Activated T-cell treated with anti-CD3 and anti-CD28 coated beads, Interleukin-2, amount 50 U/mL, for 48 hours (primary cell): ENCODE measurements at places on chromosomes 2 and 18.

DNA sequence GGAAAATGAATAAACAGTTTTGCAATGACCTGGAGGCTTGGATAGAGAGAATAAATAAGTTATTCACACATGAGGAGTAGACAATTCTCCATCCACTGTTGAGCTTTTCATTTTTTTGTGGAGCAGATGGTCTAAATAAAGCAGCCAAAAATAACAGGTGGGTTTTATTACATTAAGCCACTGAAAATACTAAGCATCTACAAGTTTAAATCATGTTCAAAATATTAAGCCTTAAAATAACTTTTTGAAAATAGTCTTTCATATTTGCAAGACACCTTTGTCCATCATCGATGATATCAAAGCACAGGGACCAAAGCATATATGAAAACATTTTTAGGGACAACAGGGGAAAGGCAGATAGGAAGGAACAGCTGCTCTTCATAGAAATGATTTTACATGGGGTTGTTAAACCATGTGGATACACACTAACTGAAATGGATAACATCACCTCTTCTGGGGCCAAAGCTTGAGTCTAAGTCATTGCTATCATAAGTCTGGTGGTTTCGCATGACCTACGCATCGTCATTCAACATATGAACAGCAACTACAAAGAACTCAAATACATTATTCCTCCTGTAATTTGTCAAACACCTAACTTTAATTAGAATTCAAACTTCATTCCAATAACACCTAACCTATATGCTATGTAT lies 197.6 kb upstream of the CHST9 start:
- no peak for DNase-seq

GRCh38 chr2:234292205-234292961 lies 204.5 kb downstream of the ARL4C start:
- peak; percentile 63 for DNase-seq

DNA sequence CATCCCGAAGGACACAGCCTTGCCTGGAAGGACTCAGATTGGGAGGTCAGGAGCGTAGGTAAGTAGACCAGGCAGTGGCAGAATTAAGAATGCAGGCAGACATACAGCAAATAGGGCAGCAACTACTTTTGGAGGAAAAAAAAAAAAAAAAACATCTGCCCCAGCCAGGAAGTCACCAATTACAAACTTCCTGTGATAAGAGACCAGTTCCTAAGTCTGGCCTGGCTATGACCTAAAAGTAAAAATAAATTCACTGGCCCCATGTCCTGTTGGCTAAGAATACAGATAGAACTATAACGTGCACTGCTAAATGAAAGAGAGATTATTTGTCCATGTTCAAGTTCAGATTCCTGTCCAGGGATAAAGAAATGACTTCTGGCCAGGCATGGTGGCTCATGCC lies 45.2 kb upstream of the NOSTRIN start:
- DNase-seq, result no peak

DNA sequence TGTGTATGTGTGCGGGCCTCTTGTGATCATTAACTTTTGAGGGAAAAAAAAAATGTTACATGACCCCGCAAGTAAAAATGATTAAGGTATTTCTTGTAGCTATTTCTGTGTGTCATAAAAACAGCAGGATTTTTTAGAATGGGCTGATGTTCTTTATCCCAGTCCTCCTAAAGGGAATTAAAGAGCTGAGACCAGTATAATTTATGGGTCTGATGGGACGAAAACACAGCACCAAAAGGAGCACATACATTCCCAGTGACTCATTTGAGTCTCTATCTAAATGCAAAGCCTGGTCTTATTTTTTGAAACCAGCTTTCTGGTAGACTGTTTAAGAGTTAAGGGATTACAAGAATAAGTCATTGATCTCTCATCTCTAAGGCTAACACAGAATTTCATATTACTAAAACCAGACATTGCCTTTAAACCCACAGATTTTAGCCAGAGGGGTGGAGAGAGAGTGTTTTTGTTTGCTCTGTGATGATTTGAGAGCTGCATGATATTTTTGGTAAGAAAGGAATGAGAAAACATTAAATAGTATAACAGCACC lies 342.3 kb upstream of the EPHA4 start:
- DNase-seq, result no peak

DNA sequence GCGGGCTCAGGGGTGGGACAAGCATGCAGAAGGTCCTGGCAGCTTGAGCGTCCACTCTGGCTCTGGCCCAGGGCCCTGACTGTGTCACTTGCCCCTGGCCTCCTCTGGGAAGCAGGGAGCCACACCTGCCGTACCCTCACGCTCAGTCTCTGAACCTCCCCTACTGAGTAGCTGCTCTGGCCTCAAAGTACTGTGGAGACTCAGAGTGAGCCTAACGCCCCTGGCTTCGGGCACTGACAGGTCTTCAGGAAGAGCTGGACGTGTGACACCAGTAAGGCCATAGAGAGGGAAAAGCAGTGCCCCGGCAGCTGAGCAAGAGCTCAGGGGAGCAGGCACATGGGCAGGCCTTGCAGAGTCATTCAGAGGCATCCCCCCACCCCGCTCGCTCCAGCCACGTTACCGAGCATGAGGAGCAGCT lies 73.3 kb downstream of the SFXN5 start:
- DNase-seq, result peak; percentile 7

DNA sequence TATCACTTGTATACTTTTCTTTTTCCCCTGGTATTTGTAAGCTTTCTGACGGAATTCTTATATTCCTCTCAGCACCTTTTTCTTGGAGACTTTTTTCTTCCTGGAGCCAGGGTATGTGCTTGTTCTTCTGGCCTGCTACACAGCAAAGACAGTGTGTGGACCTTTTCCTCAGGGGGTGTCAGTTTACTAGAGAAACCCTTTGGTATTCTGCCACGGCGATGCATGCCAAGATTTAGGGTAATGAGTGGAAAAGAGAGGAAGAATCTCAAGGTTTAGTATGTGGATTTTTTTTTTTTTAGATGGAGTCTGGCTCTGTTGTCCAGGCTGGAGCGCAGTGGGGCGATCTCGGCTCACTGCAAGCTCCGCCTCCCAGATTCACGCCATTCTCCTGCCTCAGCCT lies 152.2 kb downstream of the PHLPP1 start:
- no peak for DNase-seq

DNA sequence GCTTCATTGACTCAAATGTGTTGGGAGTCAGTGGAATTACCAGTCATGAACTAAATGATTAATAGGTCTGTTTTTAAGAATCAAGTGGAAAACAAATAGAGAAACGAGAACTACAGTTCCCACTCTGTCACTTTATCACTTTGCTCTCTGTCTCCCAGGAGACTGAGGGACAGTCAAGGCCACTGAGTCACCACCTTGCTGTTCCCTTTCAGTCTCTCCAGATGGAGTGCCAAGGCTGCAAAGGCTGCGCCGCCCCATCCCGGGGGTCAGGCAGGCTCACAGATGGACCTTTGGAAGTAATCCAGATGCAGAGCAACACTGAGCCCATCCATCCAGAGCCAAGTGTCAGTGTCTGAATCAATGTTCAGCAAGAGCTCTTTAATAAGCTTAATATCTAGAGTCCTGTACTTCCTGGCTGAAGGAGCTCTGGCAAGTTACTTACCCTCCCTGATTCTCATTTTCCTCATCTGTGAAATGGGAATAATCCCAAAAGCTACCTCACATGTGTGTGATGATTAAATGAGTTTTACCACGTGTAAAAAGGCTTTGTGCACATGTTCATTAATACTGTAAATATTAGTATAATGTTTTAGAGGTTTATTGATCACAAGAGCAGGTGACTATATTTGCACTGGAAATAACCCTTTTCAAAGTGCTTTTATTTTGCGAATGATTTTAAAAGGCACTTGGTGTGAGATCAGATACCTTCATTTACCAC lies 43.0 kb upstream of the EFEMP1 start:
- DNase-seq, result no peak

DNA sequence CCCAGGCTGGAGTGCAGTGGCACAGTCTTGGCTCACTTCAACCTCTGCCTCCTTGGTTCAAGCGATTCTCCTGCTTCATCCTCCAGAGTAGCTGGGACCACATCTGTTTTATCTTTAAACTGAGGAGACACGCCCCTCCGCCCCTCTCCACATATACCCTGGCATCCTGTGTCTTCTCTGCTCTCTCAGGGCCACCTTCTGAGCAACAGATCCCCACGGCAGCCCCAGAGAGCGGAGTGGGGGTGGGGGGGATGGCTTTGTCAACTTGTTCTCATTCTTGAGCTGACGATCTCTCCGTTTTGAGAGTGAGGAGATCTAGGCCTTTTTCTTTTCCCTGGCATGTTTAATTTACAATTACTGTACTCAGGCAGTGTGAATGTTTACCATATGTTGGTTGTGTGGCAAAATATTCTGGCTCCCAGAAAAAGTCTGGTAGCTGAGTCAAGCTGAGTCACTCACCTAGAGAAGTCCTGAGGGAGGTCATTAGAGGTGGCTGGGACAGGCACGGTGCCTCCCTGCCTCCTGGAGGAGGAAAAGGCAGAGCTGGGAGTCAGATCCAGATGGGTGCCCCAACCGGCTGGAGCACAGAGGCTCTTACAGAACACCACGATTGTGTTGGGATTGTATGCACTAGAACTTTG lies 19.5 kb upstream of the ID2 start:
- no peak for DNase-seq

DNA sequence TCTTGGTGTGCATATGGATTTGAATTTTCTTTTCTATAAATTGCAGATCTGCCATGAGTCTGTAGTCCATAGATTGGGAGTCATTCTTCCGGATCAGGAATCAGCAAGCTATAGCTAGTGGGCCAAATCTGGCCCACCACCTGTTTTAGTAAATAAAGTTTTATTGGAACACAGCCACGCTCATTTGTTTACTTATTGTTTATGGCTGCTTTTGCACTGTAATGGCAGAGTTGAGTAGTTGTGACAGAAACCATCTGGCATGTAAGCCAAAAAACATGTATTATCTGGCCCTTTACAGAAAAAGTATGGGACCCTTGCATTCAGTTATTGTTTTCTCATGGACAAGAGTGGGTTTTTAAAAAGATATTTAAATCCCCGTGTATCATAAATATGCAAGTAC lies 191.2 kb downstream of the LRRTM1 start:
- DNase-seq, result no peak

GRCh38 chr2:220446106-220446712 lies 818.8 kb downstream of the SLC4A3 start:
- DNase-seq, result no peak

GRCh38 chr18:12745095-12745795 lies 42.4 kb downstream of the PSMG2 start:
- no peak for DNase-seq
